Body of pancreas (tissue), 4 donors: ENCODE measurements at places on chromosomes 2 and 18. TPM values are rescaled to one million over a fixed set of nuclear protein-coding genes. Genes with fewer than 3 reads are reported as not detected.

CDK15 gene
- total RNA-seq = 0.52 TPM

- no peaks in the 10 kb centered on the region for H3K27me3 ChIP-seq
- peaks cover 31% of the 10 kb centered on the region for H3K4me1 ChIP-seq
- no peaks in the 10 kb centered on the region for H3K36me3 ChIP-seq
- peak overlapping the region; percentile 48 for H3K27ac ChIP-seq
Observed at GRCh38 chr2:134717286-134718022, 1.3 kb downstream of the TMEM163 start.

SKOR2 gene
- not detected for total RNA-seq

- H3K4me3 ChIP-seq = no peak overlapping the region
- H3K36me3 ChIP-seq = no peaks in the 10 kb centered on the region
- no peaks in the 10 kb centered on the region for H3K27me3 ChIP-seq
- no peaks in the 10 kb centered on the region for H3K4me1 ChIP-seq
- DNase-seq = no peak
- H3K27ac ChIP-seq = no peak overlapping the region
Observed at GRCh38 chr2:177628831-177629230, 236.3 kb downstream of the AGPS start.

GKN1 gene
- not detected for total RNA-seq

SPATA3 gene
- total RNA-seq = not detected

DNA sequence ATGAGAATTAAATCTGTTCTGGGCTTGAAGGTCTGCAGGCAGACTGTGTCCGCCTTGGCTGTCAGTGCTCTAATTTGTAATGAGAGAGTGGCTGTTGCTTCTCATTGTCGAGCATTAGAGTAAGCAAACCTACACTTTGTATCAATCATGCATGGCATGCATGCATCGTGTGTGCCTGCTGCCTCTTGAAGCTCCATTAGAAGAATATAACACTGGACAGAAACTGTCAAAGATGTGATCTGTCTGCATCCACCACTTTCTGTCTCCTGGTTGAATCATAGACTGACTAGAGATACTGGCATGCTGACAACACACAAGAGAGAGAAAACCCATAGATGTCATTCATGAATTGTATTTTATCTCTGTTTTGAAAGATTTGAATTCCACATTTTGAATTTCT lies 275.0 kb upstream of the NXPH2 start:
- H3K36me3 ChIP-seq = no peaks in the 10 kb centered on the region
- H3K4me3 ChIP-seq = no peak overlapping the region
- no peak overlapping the region for H3K27ac ChIP-seq

DNA sequence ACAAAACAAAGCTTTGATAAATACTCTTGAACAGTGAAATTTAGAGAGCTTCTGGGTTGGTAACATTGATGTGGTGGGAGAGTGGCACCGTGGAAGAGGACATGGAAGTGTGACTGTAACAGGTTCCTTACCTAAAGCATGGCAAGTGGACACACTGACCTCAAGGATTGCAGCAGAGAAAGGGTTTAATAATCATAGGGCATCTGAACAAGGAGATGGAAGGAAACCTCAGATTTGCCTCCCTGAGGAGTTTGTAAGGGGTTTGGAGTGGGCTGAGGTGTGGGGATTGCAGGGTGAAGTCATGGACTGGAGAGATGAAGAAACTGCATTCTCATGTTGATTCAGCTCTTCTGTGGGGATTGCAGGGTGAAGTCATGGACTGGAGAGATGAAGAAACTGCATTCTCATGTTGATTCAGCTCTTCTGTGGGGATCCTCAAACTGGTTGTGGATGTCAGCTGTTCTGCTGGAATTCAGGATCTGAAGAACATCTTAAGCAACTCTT lies 83.8 kb upstream of the TLK1 start:
- no peak overlapping the region for H3K27ac ChIP-seq
- H3K27me3 ChIP-seq = no peaks in the 10 kb centered on the region
- no peak for DNase-seq
- H3K36me3 ChIP-seq = no peaks in the 10 kb centered on the region

SCG2 gene
- 13.0 TPM for total RNA-seq

- H3K27me3 ChIP-seq = no peaks in the 10 kb centered on the region
- H3K4me3 ChIP-seq = no peak overlapping the region
- H3K4me1 ChIP-seq = no peaks in the 10 kb centered on the region
- DNase-seq = no peak
- no peaks in the 10 kb centered on the region for H3K36me3 ChIP-seq
Observed at GRCh38 chr2:67103157-67103556, 294.0 kb upstream of the ETAA1 start.

GRCh38 chr2:21693081-21693480 lies 569.3 kb downstream of the TDRD15 start:
- H3K36me3 ChIP-seq = no peaks in the 10 kb centered on the region
- no peak for DNase-seq
- H3K27me3 ChIP-seq = no peaks in the 10 kb centered on the region
- H3K4me1 ChIP-seq = no peaks in the 10 kb centered on the region
- H3K27ac ChIP-seq = no peak overlapping the region
- no peak overlapping the region for H3K4me3 ChIP-seq

ALK gene
- under 0.01 TPM for total RNA-seq

- no peak for DNase-seq
- no peak overlapping the region for H3K27ac ChIP-seq
- H3K4me3 ChIP-seq = no peak overlapping the region
- no peaks in the 10 kb centered on the region for H3K36me3 ChIP-seq
Observed at GRCh38 chr2:236214376-236214995, 46.3 kb upstream of the GBX2 start.

DNA sequence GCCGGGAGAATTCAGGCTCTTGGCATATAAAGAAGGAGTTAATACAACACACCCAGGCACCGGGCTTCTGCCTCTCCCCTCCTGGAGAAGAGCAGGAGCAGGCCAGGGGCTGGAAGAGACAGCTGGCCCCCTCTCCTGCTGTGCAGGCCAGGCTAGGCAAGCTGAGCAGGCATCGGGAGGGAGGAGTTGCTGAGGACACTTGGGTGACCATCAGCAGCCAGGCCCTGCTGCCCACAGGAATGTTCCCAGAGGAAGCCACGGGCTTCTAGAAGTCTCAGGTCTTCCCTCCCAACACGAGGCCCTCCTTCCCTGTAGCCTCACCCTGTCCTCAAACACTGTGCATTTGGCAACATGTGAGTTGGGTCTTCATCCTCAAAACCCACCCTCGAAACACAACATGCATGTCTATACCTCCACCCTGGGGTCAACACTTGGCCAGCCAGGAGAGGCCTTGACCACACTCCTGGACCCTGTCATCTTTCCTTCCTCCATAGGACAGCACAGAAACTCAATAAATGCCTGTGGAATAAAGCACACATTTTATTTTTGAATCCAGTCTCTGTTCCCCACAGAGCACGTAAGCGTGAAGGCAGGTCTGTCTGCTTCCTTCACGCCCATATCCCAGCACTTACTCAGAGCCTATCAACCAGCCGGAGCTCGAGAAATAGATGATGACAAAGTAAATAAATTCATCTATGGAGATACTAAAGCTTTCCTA lies 433.8 kb upstream of the ID2 start:
- no peaks in the 10 kb centered on the region for H3K27me3 ChIP-seq
- no peaks in the 10 kb centered on the region for H3K36me3 ChIP-seq
- no peaks in the 10 kb centered on the region for H3K4me1 ChIP-seq
- H3K27ac ChIP-seq = no peak overlapping the region
- H3K4me3 ChIP-seq = no peak overlapping the region

DNA sequence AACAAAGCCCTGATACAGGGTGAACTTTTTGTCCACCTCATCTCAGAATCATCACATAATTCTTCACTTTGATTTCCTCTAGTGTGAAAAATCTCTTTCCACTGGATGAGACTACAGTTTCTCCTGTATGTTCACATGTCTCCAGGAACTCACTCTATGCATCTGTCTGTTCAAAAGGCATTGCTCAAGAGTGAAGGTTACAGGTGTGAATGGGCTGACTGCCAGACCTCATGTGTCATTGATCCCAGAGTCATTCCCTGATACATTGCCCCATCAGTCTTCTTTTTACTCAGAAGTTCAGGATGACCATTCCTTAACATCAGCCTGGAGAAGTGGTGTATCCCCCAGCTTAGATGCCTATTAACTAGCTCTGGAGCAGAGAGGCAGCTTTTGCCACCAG lies 4.4 kb upstream of the DSC3 start:
- DNase-seq = no peak
- no peaks in the 10 kb centered on the region for H3K36me3 ChIP-seq
- H3K4me1 ChIP-seq = peaks cover 12% of the 10 kb centered on the region
- H3K4me3 ChIP-seq = no peak overlapping the region
- no peak overlapping the region for H3K27ac ChIP-seq

- peaks cover 11% of the 10 kb centered on the region for H3K4me1 ChIP-seq
- peak within 1 kb of the TSS; percentile 82 for H3K27ac ChIP-seq
- H3K4me3 ChIP-seq = no peak within 1 kb of the TSS
Observed at GRCh38 chr2:179049546-179050311, at the start of gene CCDC141. TSS of gene CCDC141 (minus strand) at chr2:179050137. CDS start at chr2:179049941, 196 bp downstream.

- no peaks in the 10 kb centered on the region for H3K27me3 ChIP-seq
- no peaks in the 10 kb centered on the region for H3K36me3 ChIP-seq
- no peak overlapping the region for H3K27ac ChIP-seq
- no peak overlapping the region for H3K4me3 ChIP-seq
Observed at GRCh38 chr2:175815537-175815936, 186.5 kb downstream of the LNPK start.

GRCh38 chr18:34003687-34004086 lies 221.0 kb downstream of the NOL4 start:
- no peaks in the 10 kb centered on the region for H3K4me1 ChIP-seq
- no peak overlapping the region for H3K4me3 ChIP-seq
- no peak overlapping the region for H3K27ac ChIP-seq
- no peak for DNase-seq
- no peaks in the 10 kb centered on the region for H3K27me3 ChIP-seq
- no peaks in the 10 kb centered on the region for H3K36me3 ChIP-seq

DNA sequence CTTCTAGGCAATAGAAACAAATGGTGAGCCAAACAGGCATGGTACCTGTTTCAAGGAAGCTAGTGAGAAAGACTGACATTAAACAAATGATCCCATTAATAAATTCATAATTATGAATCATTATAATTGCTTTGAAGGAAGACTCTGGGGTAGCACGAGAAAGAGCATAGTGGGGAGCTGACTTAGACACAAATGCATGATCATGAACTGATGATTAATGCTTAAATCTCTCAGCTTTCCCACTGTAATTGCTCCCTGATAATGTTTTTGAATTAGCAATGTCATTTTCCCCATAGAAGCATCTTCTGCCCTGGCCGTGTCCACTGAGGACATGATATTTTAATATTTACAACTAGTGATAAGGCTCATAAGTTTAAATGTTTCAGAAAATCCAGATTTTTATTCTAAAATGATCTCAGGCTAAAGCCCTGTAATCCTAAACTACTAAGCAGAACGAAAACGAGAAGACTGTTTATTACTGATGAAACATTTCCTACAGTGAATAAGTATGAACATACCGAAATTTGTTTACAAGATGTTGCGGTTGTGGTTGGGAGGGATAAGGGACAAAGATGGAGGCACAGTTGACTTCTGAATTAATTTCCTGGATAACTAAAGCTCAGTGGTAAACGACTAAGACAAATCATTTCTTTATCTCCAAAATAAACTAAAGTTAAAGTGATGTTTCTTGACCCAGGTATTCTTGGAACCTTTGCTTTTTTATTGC lies 47.3 kb upstream of the TACR1 start:
- no peak overlapping the region for H3K27ac ChIP-seq
- no peak for DNase-seq
- H3K4me1 ChIP-seq = no peaks in the 10 kb centered on the region
- no peaks in the 10 kb centered on the region for H3K36me3 ChIP-seq

DNA sequence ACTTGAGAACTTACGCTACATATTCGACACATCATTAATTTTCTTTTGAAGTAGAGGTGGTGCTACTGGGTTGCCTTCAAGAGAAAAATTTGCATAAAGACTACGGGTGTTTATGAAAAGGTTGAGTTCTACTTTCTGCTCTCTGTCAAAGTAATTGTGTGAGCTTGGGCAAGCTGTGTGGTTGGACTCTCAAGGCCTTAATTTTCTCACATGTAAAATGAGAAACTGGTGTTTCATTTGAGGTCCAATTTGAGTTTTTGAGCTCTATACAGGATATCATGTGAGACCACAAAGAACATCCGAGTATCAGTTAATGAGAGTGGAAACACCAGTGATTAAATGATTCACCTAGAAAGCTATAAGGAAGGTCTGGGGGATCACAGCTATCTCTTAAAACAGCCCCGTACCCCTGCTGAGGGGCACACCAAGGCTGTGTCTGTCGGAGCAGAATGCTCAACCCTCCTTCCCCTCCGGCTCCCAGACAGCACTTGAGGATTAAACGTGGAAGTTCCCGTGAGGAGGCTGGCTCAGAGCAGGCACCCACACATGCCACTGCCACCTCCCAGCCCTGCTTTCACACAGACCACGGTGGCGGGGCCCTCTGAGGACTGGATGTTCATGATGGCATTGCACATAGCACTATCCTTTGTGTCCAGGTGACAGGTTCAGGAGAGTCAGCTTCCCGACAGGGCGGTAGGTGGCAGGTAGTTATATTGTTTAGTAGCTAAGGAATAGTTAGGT lies 191.8 kb downstream of the RNF144A start:
- H3K27me3 ChIP-seq = no peaks in the 10 kb centered on the region
- H3K4me1 ChIP-seq = no peaks in the 10 kb centered on the region
- H3K36me3 ChIP-seq = no peaks in the 10 kb centered on the region
- no peak overlapping the region for H3K27ac ChIP-seq
- H3K4me3 ChIP-seq = no peak overlapping the region

GRCh38 chr2:136497709-136498108 lies 267.6 kb upstream of the THSD7B start:
- no peaks in the 10 kb centered on the region for H3K4me1 ChIP-seq
- no peaks in the 10 kb centered on the region for H3K27me3 ChIP-seq
- no peak overlapping the region for H3K4me3 ChIP-seq
- H3K27ac ChIP-seq = no peak overlapping the region
- DNase-seq = no peak
- no peaks in the 10 kb centered on the region for H3K36me3 ChIP-seq

GAREM1 gene
- total RNA-seq = 16.8 TPM

DNA sequence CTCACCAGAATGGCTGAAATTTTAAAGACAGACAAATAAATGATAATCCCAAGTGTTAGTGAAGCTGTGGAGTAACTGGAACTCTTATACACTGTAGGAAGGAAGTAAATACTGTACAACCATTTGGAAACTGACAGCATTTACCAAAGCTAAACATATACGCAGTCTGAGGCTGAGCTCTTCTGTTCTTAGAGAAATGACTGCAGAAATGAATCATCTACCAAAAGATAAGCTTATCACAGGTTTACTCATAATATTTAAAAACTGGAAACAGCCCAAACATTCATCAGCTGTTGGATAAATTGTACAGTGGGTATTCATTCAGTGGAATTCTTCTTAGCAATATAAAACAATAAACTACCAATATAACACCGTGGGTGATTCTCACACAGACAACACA lies 218.2 kb upstream of the RAB12 start:
- no peaks in the 10 kb centered on the region for H3K27me3 ChIP-seq

GRCh38 chr18:58303363-58303762 lies 259.3 kb downstream of the NEDD4L start:
- H3K27ac ChIP-seq = no peak overlapping the region
- H3K4me1 ChIP-seq = peaks cover 6% of the 10 kb centered on the region
- DNase-seq = no peak
- H3K4me3 ChIP-seq = no peak overlapping the region
- H3K36me3 ChIP-seq = no peaks in the 10 kb centered on the region

DNA sequence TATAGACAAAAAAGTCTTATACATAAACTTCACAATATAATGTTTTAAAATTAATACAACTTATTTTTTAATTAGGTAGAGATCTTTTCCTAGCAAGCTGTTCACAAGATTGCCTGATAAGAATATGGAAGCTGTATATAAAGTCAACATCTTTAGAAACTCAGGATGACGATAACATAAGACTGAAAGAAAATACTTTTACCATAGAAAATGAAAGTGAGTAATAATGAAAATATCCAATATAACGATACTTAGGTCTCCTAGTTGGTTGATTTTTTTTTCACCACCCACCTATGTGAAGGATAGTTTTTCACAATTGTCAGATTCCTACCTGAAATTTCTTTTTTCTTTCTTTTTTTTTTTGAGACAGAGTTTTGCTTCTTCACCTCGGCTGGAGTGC lies 13.1 kb downstream of the ELP2 start:
- no peak for DNase-seq
- no peak overlapping the region for H3K27ac ChIP-seq
- H3K4me1 ChIP-seq = no peaks in the 10 kb centered on the region
- H3K4me3 ChIP-seq = no peak overlapping the region
